ENCODE measurements at places on chromosomes 2 and 18. TPM values are rescaled to one million over a fixed set of nuclear protein-coding genes. Genes with fewer than 3 reads are reported as not detected.

- DNase-seq = no peak
Observed at GRCh38 chr2:73238976-73239375, 4.9 kb downstream of the CCT7 start.

The MOGAT1 gene
- not detected for total RNA-seq

DNA sequence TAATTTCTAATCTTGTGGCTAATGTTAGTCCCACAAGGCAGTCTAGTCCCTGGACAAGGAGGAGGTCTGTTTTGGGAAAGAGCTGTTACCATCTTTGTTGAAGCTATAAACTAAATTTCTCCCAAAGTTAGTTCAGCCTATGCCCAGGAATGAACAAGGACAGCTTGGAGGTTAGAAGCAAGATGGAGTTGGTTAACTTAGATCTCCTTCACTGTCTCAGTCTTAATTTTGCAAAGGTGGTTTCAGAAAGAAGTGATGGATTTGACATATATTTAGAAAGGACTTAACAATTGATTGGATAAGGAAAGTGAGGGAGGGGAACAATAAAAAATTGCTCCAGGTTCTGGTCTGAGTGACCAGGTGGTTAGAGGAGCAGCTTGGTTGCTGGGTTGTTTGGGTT, 14.6 kb upstream of the SCYGR1 start:
- DNase-seq = no peak

The GULP1 gene
- total RNA-seq = 144 TPM

- DNase-seq = no peak
Observed at GRCh38 chr18:10797896-10798295, 272.1 kb downstream of the NAPG start.

DNA sequence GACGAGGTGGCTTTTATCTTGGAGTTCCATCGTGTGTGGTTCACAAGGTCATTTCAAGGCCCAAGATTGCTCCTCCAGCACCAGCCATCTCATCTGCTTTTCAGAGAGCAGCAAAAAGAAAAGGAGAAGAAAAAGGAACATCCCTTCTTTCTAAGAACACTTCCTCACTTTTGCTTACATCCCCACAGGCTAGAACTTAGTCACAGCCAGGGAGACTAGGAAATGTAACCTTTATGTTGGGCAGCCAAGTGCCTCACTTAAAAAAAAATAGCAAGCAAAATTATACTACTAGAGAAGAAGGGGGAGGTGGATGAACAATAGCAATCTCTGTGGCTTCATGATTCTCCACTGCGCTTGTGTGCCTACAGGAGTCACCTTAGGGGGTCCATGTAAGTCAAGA, 141.8 kb downstream of the SMAD2 start:
- DNase-seq = no peak

The PRSS56 gene
- total RNA-seq = not detected

DNA sequence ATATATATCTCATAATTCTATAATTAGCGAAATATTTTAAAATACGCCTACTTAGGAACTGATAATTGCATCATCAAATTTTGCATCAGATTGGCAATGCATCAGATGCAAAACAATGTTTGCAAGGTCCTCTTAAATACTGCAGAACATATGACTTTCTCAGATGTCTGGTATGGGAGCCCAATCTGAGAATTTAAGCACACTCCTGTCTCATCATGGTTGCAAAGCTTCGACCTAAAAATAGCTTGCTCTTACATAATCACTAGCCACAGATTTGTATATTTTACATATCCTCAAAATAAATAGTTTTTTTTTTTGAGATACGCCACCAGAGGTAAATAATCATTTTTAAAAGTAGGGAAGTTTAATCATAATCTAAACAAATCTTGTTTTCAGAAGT, 123.2 kb downstream of the CABYR start:
- DNase-seq = no peak

DNA sequence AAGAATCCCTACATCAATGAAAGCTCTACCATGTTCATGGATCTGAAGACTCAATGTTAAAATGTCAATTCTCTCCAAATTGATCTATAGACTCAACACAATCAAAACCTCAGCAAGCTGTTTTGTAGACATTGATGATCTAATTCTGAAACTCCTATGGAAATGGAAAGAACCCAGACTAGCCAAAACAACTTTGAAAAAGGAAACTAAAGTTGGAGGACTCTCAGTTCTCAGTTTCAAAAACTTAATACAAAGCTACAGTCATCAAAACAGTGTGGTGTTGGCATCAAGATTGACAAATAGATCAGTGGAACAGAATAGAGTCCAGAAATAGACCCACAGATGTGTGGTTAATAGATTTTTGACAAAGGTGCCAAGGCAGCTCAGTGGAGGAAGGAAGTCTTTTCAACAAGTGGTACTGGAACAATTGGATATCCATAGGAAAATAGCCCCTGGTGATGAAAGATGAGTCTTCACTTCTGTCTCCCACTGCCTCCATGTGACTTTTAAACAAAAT, 30.4 kb downstream of the LBH start:
- DNase-seq = no peak

DNA sequence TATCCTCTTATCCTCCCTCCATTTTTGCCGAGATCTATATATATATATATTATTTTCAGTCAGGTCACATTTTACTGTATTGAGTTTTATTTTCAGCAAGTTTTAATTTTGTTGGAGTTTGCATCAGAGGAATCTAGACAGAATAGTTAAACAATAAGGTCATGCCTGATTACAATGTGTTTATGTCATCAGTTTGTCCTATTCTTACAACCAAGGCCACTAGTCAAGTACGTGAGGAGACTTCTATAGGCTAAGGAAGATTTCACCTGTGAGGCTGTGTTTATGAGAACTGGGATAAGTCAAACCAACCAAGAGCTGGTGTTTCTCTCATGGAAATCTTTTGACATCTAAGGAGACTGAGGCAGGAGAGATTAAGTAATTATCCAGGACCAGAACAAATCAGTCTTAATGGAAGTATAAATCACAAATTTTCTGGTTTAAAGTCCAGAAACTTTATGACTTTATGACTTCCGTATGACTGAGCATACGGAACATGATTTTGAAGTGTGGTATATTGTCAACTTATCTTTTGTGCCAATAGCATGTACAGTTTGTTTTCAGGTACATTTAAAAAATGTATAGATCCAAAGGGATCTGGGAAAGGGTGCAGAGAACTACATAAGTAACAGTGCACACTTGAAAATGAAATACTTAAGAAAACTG, 100.0 kb upstream of the DTNA start:
- DNase-seq = no peak

DNA sequence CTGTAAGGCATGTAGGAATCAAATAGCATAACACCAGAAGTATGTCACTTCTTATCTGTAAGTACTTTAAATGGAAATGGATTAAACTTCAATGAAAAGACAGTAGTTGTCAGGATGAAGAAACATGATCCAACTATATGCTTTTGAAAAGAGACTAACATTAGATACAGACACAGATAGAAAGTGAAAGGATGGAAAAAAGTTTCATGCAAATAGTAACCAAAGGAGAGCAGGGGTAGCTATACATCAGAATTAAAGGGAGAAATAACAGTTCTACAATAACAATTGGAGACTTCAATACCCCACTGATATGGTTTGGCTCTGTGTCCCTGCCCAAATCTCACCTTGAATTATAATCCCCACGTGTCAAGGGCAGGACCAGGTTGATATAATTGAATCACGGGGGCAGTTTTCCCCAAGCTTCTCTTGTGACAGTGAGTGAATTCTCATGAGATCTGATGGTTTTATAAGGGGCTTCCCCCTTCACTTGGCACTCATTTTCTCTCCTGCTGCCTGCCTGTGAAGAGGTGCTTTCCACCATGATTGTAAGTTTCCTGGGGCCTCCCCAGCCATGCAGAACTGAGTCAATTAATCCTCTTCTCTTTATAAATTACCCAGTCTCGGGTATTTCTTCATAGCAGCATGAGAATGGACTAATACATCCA, 205.4 kb upstream of the CDH2 start:
- no peak for DNase-seq

DNA sequence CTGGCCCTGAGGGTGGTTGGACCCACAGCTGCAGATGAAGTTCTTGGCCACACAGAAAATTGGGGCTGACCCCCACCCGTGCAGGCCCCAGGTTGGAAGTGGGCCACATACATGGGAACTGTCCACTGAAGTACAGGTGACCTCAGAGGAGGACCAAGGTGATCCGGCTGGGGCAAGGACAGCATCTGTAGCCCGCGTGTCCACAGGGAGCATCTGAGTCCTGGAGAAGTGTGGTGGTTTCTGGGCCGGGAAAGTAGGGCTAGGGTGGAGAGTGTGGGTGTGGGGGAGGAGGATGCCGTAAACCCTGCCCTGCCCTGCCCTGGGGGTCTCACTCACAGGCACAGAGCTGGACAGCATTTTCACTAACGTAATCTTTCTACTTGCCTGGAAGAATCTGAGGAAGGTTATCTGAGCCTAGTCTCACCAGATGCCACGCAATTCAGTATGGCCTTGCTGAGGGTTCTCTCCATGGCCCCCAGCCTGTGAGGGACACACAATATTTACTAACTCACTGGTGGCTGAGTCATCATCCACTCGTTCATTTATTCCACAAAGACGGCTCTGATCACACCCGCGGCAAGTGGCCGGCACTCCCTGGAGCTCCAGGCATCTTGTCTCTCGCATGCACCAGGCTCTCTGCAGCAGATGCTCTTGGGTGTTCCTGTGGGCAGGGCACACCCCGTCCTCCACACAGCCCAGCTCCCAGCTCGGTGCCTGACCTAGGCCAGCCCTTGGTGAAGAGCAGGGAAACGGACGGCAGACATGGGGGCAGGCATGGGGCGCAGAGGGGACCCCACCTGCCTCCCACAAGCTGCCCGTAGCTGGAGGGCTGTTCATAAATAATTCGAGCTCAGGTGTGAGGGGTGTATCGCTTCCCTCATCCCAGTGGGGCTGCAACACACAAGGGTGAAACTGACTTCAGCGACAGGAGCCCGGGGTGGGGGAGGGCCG, 51.2 kb downstream of the INHBB start:
- peak; percentile 56 for DNase-seq

DNA sequence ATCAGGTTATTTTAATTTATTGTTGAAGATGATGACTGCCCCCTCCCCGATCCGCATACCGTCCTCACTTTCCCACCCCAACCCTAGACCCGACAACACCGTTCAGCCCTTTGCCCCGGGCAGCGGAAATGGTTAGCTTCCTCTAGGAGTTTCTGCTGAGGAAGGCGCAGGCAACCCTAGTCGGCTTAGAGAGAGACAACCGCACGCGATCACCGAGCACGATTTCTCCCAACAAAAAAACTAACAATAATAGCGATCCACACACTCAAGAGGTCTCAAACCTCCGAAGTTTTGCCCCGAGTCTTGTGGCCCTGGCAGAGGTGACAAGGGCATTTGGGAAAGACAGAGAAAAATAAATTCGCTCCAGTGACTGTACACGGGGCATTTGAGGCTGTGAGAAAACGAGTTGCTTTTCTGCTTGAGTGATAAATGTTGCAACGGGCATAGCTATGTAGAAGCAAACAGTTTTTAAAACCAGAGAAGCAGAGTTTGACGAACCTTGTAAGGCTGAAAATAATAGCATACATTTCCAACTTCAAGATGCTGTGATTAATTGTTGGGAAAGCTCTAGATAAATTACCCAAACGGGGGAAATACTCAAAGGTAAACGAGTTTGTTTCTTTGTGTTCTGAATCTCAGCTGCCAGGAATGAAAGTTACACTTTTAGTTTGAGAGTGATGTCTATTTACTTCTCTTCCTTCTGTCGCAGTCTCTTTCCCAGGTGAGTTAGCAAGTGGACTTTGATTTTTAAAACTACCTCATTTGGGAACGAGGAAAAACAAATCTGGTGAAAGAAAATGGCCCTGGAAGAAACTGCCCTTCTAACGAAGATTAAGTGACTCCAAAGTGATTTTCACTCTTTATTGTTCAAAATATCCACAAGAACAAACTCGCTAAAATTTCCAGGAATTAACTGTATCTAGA, 11.0 kb upstream of the SIX3 start:
- DNase-seq = no peak

DNA sequence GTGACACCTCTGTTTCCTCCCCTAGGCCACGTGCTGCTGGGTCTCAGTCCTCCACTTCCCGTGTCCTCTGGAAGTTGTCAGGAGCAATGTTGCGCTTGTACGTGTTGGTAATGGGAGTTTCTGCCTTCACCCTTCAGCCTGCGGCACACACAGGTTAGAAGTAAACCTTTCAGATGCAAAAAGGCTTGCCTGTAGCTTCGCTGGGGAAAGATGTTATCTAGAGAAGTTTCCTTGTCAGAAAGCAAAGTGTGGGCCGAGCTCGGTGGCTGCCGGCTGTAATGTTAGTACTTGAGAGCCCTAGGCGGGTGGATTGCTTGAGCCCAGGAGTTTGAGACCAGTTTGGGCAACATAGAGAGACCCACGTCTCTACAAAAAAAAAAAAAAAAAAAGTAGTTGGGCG, 16.7 kb downstream of the IL1R2 start:
- no peak for DNase-seq

The SLC4A3 gene
- total RNA-seq = 0.75 TPM

DNA sequence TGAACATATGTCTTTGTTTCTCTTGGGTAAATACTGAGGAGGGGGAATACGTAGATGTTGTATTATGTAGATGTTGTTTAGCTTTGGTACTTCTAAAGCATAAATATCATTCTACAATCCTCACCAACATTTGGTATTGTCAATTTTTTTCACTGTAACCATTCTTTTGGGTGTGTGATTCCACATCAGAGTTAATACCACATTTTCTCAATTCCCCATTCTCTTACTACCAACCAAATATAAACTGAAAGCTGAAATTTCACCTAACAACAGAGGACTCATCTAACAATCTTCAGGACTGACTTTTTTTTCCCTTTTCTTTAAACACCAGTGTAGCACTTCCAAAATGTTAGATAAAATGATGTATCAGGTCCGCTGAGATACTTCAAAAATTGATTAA, 120.7 kb upstream of the RIOK3 start:
- DNase-seq = no peak

DNA sequence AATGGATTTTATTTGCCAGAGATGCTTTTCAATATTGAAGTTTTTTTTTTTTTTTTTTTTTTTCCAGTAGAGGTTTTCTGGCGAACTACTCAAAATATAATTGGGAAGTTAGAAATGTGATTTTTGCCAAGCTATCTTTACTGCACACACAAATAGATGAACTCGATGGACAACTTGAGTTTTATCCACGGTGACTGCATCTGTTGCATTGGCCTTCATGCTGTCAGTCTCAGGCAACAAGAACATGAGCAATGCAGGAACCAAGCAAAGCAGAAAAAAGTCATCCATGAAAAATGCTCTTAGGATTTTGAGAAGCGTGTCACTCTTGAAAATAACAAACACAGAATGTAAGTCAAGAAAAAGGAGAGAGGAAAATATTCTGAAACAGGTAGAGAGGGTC, 22.7 kb upstream of the HDAC4 start:
- DNase-seq = no peak

- DNase-seq = no peak
Observed at GRCh38 chr18:79642626-79643025, 37.0 kb upstream of the CTDP1 start.

DNA sequence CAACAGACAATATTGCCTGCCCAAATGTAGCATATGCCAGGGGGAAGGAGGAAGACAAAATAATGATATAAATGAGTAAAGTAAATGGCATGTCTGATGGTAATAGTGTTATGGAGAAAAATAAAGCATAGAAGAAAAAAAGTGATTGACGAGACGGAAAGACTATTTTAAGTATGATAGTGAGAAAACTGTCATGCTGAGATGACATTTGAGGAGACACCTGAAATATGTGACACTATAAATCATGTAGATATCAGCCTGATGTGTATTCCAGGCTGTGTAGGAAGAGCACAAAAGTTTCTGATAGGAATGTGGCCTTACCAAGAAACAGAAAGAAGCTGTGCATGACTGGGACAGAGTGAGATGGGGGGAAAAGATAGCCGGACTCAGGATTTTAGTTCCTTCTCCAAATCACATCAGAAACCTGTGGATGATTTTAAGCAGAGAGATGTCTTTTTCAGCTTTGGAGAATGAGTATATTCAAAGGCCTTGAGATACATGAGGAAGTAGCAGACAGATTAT, 387.3 kb upstream of the SYT4 start:
- no peak for DNase-seq
